Activated gamma-delta T cell (primary cell): ENCODE measurements at places on chromosomes 6 and 20.

- no peak for DNase-seq
Observed at GRCh38 chr6:24658573-24659560, 7.8 kb downstream of the TDP2 start.

DNA sequence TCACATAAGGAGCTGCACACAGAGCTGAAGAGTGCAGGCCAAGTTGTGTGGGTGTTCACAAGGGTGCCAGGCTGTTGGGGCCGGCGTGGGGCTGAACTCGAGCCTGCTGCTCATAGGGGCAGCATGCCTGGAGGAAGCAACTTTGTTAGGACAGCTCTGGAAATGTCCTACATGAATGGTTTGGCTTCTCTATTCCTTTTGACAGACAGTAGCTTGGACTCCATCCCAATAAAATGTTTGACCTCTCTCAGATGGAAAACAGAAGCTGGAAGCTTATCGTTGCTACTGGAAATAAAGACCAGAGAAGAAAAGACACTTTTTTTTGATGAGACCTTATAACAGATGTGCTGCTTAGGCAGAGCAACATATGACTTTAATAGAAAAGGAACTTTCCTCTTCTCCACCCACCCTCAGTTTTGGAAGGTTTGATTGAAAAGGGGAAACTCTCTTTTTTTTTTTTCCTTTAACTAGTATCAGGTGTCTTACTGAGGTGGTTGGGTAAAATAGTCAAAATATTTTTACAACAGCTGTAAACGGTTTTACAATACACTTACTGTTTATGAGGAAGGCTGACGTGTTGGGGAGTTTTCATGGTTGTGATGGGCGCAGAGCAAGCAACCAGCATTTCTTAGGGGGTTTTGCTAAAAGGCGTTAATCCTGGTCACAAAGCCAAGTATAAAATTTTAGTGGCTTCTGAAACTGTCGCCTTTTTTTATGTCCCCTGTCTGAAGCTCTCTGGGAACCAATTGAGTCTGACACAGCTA, 80.7 kb upstream of the EEF1E1 start:
- DNase-seq = no peak

GRCh38 chr6:139686308-139686707, 311.9 kb upstream of the CITED2 start:
- no peak for DNase-seq

DNA sequence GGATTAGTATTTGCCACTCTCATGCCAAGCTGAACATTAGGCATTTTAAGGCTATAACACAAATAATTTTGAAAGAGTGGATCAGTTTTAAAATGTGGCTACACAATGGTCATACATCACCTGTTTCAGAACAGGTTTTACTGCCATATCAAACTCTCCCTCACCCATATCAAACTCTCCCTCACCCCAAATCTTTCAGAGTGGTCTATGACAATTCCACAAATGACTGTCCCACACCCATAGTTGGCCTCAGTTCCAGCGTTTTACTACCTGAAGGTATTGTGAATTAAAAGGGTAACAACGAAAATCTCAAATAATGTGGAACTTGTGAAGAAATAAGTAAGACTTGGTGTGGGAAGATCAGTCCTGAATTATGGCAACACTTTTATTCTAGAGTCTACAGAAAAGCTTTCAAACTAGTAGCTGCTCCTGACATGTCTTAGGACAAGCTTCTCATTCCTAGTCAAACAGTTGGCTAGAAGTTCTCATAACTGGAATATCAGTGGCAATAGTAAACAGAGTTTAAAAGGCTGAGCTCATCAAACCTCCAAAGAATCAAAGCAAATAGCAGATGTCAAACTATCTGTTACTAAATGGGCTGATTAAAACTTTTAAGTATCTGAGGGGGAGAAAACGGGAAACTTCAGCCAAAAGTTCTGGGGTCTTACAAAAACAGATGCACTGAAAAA, 52.4 kb downstream of the MAP3K7 start:
- no peak for DNase-seq

DNA sequence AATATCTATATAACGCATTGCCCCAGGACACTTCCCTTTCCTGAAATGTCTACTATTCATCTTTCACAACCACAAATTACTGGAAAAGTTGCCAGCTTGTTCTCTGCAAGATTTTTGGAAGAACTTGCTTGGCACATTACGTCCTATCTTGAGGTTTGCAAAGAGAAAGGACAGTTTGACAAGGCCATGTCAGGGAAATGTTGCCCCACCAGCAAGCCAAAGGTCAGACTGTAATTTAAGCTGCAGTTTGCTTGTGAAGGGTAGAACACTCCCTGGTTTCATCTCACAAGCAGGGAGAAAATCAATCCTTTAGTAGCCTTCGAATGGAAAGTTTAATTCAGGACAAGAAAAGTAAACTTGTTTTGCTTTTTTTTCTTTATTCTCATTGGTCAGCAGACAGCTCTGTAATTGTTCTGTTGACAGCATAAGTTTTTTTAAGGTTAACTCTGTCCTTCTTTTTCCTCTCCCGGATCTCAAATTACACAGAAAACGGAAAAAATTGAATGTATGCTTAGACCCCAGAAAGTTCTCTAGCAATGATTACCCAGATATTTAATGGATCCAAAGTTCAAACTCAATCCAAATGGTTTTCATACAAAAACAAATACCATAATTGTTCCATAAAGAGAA, 541.8 kb upstream of the NRSN1 start:
- no peak for DNase-seq

DNA sequence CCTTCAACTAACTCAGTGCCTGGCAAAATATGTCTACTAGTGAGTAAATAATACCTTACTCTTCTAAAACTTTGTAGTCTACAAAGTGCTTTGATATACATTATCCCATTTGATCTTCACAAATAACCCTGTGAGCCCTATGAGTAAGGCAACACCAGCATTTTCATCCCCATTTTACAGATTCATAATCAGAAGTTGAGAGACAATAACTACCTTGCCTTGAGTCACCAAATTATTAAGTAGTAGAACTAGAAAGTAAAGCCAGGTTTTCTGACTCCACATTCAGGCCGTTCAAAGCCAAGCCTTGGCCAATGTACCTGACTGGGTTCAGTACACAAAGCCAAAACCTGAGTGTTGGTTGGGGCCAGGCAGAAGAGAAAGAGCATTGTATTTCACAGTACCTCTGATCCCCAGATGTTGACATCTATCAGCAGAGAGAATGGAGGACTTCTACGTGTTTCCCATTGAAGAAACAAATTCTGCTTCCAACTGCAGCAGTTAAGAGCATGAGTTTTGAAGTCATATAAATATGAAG, 111.3 kb upstream of the LGSN start:
- DNase-seq = no peak

DNA sequence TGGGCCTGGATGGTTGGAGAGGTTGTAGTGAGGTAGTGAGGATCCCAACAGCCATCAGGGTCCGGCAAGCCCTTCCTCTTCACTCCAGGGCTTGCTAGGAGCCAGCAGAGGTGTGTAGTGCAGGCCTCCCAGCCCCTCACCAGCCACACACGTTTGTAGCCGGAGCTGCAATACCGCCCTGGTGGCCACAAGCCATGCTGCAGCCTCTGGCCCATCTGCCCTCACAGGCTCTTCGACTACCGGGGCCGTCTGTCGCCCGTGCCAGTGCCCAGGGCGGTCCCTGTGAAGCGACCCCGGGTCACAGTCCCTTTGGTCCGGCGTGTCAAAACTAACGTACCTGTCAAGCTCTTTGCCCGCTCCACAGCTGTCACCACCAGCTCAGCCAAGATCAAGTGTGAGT, 36.4 kb downstream of the EIF2S2 start:
- DNase-seq = no peak

DNA sequence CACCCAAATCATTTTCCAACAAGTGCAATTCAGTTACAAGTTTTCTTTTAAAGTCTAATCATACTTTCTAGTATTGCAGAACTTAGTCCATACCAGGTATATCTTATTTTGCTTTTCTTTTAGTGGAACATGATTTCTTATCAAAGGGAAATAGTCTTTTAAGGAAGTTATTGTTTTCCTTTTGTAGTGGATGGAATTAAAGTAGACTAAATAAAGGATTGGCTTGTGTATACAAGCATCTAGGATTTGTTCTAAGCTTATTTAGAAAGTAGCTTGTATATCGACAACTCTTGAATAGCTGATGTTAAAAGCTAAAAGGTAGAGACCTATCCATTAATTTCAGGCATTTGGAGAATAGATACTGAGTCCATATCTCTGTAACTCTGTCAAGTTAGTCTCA, 14.8 kb downstream of the DCBLD1 start:
- no peak for DNase-seq

DNA sequence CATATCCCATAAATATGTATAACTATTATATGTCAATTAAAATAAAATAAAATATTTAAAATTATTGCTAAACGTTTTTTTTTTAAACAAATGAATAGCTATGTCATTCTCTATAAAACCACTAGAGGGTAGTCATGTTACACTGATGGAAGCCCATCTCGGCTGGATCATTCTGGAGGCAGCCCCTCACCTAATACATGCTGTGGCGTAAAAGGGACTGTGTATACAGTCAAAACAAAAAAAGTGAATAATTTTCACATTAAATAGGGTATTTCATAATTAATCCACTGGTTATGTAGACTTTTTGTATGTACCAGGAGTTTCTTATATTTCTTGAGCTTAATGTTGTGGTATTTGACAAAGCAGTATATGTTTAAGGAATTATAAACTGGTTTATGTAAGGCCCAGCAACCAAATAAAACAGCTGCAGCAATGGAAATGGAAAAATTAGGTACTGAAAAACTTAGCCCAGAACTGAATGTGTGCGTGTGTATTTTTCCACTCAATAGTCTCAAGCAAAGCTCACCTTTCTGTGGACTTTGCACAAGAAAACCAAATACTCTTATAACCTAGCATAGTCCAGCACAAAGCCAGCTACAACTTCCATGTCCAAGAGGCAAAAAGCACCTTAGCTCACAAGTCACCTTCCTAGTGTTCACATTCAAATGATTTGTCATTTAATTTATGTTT, 81.7 kb downstream of the COL9A1 start:
- DNase-seq = no peak

GRCh38 chr6:136820561-136820960, 1.8 kb upstream of the PEX7 start:
- no peak for DNase-seq

DNA sequence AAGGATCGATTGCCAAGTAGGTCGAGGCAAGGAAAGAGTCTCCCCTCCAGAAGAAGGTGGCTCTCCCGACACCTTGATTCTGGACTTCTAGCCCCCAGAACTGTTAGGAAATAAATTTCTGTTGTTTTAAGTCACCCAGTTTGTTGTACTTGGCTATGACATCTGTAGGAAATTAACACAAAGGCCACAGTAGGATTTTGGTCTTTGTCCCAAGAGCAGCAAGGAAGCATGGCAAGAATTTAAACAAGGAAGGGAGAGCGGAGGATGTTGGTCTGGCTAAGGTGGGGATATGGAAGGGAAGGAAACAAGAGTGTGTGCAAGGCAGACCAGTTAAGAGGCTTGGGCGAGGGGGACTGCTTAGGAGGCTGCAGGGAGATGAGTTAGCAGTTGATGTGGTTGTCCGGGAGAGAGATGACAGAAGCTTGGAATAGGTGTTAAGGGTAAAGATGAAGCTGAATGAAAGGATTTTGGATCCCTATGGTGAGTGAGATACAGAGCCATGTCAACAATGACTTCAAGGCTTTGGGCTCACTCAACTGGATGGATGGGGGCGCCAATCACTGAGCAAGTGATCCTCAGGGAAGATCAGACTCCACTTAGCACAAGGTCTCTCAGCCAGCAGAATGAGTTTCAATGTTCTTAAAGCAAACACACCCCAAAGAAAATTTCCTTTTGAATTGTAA, 140.5 kb upstream of the ZNF217 start:
- no peak for DNase-seq

- no peak for DNase-seq
Observed at GRCh38 chr20:20553541-20553940, 158.9 kb downstream of the RALGAPA2 start.

DNA sequence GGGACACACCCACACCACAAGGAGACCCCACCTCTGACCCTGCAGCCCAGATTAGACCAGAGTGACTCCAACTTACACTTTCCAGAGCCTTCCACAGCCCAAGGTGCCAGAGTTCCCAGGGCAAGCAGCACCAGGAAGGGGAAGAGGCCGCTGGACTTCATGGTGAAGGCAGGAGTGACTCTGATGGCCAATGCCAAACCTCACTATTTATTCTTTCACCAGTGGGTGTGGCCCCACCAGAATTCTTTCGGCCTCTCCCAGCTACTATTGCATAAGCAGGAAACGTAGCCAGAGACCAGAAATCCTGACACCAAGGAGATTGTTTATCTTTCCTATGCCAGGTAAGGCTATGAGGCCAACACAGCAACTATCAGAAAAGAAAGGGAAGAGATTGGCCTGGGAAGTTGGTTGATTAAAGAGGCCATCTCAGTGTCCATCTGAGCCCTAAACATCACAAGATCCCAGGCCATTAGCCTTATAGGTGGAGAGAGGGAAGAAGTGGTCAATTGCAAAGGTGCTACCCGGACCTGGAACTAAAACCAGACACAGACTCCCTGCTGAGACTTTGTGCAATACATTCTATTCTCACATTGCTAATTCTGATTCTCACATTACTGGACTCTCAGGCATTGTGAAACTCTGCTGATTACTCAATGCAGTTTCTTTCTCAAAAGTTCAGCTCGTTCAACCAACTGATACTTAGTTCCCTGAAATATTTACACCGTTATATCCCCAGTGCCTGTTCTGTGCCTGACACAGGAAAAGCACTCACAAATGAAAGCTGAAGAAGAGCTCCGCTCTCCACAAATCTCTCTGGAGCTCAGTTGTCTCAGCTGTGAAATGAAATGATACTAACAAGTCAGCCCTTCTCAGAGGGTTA, at the start of gene SLPI:
SLPI (minus strand) TSS at position 182 of the 880 bp plus-strand sequence; CDS start at position 161, 21 bp downstream.
- DNase-seq = no peak

DNA sequence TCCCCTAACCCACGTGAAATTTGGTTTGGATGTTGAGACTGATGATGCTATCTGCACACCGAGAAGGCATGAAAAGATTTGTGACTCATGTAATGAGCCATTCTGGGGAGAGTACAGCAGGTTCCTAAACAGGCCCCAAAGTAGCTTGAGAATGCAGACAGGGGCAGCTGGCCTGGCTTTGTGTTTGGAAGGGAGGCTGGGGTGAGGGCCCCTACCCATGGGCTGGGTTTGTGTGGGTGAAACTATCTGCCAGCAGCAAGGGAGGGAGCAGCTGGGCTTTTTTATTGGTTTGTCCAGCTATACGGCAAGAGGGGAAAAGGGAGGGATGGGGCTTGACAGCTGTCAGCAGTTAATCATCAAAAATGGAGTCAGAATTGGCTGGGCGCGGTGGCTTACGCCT, 87.0 kb upstream of the RNF24 start:
- DNase-seq = no peak

GRCh38 chr6:24822696-24823095, 24.0 kb upstream of the ARMH2 start:
- DNase-seq = no peak

DNA sequence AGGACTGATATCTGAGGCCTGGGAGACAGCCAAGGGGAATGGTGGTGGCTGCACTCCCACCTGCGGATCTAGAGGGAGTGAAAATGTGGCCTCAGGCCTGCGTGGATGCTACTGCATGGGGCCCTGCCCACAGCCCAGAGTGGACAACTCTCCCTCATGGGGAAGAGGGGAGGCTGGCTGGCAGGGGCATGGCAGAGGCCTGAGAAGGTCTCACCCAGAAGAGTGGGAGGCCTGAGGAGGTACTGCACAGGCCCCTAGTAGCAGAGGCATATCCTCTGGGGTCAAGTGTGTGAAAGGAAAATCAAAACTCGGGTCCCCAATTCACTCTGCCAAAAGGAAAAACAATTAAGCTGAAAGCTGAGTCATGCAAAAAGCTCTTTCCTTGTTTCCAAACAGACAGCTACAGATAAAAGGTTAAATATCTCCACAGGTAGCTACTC, 158.2 kb downstream of the AKAP7 start:
- no peak for DNase-seq

- no peak for DNase-seq
Observed at GRCh38 chr20:20353576-20353975, 14.3 kb upstream of the INSM1 start.
